ENCODE measurements at places on chromosomes 4 and X.

- no peak for DNase-seq
Measured at GRCh38 chr4:8850074-8850829, 21.4 kb downstream of the HMX1 start.

GRCh38 chrX:153499876-153500275, 5.1 kb downstream of the BGN start:
- DNase-seq = peak; percentile 20

DNA sequence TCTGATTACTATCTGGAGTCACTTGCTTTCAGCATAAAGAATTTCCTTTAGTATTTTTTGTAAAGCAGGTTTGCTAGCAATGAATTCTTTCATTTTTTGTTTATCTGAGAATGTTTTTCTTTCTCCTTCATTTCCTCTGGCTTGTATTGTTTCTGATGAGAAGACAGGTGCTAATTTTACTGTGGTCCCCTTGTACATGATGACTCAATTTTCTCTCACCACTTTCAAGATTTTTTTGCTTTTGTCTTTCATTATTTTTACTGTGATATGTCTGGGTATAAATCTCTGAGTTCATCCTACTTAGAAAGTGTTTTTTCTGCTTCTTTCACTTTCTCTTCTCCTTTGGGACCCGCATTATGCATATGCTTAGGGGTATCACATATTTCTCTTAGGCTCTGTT, 62.6 kb downstream of the PKD2 start:
- DNase-seq = no peak

- no peak for DNase-seq
Measured at GRCh38 chrX:136671006-136671610, 23.1 kb downstream of the CD40LG start.

GRCh38 chrX:146433771-146434170, 375.8 kb upstream of the CXorf51B start:
- no peak for DNase-seq

- DNase-seq = no peak
Measured at GRCh38 chr4:127143460-127144195, 489.1 kb upstream of the INTU start.

GRCh38 chr4:130288576-130288975, 1192.6 kb downstream of the C4orf33 start:
- DNase-seq = peak; percentile 2

DNA sequence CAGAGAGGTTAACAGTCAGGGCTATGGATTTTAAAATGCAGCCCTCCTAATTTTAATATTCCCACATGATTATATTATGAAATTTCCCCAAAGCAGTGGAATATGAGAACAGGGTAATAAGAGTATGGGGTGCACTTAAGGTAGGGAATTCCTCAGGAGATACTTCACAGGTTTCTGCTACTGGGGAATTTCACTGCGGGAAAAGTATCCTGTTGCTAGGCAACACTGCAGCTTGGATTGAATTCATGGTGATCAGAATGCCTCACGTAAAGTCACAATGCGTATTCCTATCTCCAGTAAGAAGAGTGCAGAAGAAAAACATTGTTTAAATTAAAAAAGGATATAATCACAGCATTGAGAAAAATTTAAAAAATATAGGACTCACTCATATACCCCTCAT, 398.1 kb upstream of the RPS6KA3 start:
- DNase-seq = peak; percentile 4

GRCh38 chr4:7772711-7773385, 166.8 kb downstream of the AFAP1 start:
- DNase-seq = no peak

DNA sequence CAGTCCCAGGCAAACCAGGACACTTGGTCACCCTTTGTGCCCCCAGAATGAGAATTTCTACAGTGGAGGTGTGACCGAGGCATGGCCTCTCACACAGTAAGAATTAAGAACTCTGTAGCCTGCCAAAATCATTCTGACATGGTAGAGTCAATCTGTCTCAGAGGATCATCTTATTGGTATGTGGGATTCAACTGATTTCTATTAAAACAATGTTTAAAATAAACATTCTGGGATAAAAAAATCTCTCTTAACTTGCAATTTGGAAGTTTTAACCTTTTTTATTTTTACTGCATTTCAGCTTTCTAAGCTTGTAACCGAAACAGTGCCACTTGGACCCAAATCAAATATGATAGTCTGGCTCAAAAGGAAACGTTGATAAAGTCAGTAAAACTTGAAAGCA, 165.4 kb upstream of the LDB2 start:
- no peak for DNase-seq

DNA sequence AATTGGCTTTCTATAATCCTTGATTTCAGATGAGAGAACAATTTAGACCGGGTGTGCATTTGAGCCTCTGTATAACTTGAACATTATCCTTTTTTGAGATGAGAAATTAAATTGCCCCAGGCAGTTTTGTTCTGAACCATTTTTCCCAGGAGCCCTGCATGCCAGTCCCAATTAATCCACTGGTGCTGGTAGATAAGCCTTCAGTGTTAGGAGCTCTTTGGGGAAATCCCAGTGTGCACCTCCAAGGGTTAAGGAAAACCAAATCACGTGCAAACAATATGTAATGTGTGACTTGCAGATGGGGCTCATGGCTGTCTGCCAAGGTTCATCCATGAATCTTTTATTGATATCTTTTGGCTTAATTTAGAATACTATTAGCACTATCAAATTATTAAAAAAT, 43.2 kb downstream of the KIT start:
- no peak for DNase-seq

GRCh38 chrX:18461431-18461830, 36.0 kb downstream of the CDKL5 start:
- DNase-seq = no peak

DNA sequence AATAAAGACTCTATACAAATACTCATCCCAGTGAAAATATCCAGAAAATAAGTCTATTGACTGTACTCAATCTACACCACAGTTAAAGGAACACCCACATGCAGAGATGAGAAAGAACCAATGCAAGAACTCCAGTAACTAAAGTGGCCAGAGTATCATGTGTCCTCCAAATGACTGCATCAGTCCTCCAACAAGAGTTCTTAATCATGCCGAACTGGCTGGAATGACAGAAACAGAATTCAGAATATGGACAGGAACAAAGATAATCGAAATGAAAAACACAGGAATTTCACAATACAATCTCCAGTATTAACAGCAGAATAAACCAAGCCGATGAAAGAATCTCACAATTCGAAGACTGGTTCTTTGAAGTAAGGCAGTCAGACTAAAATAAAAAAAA, 210.3 kb downstream of the TBCK start:
- no peak for DNase-seq

DNA sequence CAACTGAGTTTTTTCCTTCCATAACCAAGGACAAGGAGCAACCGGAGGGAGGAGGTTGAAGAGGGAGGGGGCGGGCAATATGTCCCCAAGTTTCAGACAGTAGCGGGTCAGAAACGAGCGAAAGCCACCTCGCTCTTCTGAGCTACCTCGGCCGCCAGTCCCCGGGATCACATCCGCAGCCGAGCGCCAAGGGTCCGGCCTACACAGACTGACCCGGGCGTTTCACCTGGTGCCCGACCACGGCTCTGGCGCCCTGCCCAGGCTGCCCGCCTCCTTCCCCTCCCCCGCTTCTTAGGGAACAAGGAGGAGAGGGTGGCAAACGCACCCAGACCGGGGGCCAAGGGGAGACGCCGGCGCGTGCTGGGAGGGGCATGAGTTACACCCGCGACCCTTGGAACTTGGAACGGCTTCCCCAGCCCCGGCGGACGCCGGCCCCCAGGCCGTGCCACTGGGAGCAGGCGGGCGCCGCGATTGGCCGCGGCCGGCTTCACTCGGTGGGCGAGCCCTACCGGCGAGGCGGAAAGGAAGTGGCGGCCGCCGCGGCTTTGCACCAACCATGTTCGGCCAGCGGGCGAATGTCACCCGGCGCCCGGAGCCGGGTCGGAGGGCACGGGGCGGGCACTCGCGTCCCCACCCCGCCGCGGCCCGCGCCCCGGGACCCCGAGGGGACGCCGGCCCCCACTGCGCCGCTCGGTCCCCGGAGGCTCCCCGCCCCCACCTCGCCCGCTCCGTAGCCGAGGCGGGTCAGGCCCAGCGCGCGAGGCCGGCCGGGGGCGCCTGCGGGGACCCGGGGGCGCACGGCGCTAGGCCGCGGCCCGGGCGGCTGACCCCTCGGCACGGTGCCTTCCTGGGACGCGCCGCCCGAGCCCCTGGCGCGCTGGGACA, 1.5 kb downstream of the IRF2 start:
- peak; percentile 84 for DNase-seq

DNA sequence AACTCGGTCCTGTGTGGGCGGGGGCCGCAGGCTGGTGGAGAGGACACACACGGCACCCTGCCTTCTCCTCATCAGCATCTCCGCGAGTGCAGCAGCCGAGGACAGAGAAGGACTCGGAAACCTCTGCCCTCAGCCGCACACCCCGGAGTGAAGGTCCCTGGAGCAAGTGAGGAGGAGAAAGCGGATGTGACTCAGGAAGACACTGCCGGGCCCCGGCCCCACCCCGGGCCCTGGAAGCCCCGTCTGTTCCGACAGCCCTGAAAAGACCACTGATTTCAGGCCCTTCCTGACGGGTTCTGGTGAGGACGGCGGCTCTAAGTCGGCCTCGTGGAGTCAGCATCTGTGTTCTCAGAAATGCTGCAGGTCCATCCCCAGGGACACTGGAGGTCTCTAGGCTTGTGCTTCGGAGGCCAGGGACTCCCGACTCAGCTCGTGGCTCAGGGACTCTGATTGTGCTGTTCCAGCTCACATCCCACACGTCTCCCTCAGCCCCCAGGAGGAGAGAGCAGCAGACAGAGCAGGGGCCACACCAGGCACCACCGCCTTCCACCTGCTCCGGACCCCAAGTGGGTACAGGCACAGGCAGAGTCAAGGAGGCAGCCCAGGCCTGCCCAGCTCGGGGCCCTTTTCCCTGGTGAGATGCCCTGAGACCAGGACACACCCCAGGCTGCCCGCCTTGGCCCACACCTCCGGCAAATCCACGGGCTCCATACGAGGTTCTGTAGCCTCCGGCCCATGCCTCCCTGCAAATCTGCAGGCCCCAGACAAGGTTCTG, 134.5 kb upstream of the NKX1-1 start:
- DNase-seq = peak; percentile 45

DNA sequence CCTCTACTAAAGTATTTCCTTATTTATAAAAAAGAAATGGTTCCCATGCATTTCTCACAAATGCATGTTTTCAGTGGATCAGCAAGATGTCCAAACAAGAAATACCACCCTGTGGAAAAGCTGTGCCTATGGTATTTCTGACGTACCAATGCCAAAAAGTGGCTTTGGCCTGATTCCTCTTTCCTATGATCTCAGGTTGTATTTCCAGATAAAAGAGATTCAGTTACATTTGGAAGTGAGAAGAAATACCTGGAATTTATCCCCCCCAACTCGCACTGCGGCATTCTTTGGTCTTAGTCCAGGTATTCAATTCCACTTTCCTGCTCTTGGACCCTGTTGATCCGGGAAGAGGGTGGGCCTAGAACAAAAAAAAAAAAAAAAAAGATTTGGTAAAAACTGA, 815.9 kb upstream of the FRG1 start:
- DNase-seq = peak; percentile 18

DNA sequence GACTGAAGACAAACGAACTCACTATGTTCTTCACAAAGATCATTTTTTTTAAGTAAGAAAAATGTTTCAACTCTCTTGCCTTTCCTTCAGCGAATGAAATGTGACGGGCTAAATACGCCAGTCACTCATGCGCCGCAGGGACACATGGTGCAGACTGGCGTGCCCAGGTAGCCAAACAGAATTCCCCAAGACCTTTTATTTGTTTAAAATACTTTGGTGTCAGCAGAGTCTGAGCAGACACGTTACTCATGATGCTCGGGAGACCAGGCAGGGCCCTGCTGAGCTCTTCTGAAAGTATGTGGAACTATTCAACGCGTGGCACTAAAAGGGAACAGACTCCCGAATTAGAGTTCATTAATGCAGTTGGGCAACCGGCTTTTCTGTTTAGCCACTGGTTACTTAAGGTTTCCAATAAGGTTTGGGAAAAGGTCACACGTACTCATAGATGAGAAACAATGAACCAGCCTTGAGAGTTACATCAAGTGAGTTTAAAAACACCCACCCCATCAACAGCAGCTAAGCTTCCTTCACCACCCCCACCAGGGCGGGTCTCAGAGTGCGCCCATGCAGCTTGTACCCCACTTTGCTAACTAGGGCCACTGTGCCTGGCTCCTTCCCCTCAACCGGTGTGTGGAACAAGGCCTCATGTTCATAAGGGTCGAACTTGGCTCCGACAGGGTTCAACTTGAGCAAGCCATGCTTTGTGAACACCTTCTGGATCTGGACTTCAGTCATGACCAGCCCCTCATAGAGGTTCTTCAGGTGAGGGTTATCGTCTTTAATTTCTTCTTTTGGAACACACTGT, 7.3 kb downstream of the GRPEL1 start:
- DNase-seq = no peak
